Renal cortical epithelial cell (primary cell): ENCODE measurements at places on chromosomes 7 and 10. TPM values are rescaled to one million over a fixed set of nuclear protein-coding genes. Genes with fewer than 3 reads are reported as not detected.

Gene INMT
- total RNA-seq: not detected in 2 replicates

Gene SPAM1
- total RNA-seq: not detected in 2 replicates

Gene SGCE
- total RNA-seq: 66.0 and 129 TPM in 2 replicates

Gene SPDYE2
- total RNA-seq: 0.10 TPM in 1 of 2 replicates, not detected in the other

Gene NOS3
- 0.15 and 0.35 TPM in 2 replicates for total RNA-seq

Gene C10orf105
- not detected in 2 replicates for total RNA-seq

Gene RAPGEF5
- total RNA-seq: 2.3 and 4.0 TPM in 2 replicates

Gene DLG5
- 11.3 and 39.0 TPM in 2 replicates for total RNA-seq

Gene BCCIP
- 46.4 and 71.1 TPM in 2 replicates for total RNA-seq

Gene HIPK2
- 22.7 and 186 TPM in 2 replicates for total RNA-seq

Gene GFRA1
- 112 and 135 TPM in 2 replicates for total RNA-seq

Gene OPTN
- total RNA-seq: 129 and 133 TPM in 2 replicates

Gene PNLIPRP1
- total RNA-seq: not detected in 2 replicates

Gene C7orf33
- not detected in 2 replicates for total RNA-seq

Gene TSPAN14
- 51.4 and 199 TPM in 2 replicates for total RNA-seq

Gene UBE2D1
- 16.3 and 29.4 TPM in 2 replicates for total RNA-seq

Gene STRIP2
- total RNA-seq: 2.3 and 3.8 TPM in 2 replicates

Gene CTNNA3
- under 0.01 TPM in 1 of 2 replicates, not detected in the other for total RNA-seq

Gene VGF
- total RNA-seq: 0.05 and 1.2 TPM in 2 replicates

Gene SDK1
- total RNA-seq: 6.3 and 30.9 TPM in 2 replicates

Gene AZGP1
- not detected in 2 replicates for total RNA-seq

Gene NME8
- not detected in 2 replicates for total RNA-seq

Gene TMEM139
- 48.2 and 70.5 TPM in 2 replicates for total RNA-seq
